Psoas muscle (tissue), 8 donors: ENCODE measurements at places on chromosomes 5 and 9. TPM values are rescaled to one million over a fixed set of nuclear protein-coding genes. Genes with fewer than 3 reads are reported as not detected.

Gene NOXA1
- polyA plus RNA-seq: 0.83 TPM

Gene ORM2
- not detected for polyA plus RNA-seq

Gene PHF24
- polyA plus RNA-seq: 0.04 TPM

Gene GRIN3A
- 0.01 TPM for polyA plus RNA-seq

Gene NMUR2
- polyA plus RNA-seq: not detected
